ENCODE measurements at places on chromosomes 16 and 17.

DNA sequence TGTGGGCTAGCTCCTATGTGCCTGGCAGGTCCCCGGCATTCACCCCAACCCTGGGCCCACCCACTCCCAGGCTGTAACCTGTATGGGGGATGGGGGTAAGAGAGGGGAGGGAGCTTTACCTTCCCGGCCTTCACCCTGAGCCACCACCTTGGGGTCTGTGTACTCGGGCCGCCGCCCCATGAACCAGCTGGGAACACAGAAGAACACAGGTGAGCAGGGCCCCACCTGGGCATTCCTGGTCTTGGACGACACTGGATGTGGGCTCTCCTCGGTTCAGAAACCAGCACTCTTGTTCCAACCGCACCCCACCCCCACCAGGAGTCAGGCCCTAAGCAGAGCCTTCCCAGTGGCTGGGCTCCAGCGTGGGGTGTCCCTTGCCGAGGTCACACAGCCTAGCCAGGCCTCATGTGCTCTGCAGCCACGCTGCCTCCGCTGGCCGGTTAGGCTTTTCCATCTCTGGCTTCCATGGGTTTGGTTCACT is 18.8 kb downstream of the B9D1 start:
- DNase-seq, result no peak
- H3K36me3 ChIP-seq, result no peaks in the 10 kb centered on the region
- no peaks in the 10 kb centered on the region for H3K27me3 ChIP-seq
- H3K4me1 ChIP-seq, result peaks cover 12% of the 10 kb centered on the region

DNA sequence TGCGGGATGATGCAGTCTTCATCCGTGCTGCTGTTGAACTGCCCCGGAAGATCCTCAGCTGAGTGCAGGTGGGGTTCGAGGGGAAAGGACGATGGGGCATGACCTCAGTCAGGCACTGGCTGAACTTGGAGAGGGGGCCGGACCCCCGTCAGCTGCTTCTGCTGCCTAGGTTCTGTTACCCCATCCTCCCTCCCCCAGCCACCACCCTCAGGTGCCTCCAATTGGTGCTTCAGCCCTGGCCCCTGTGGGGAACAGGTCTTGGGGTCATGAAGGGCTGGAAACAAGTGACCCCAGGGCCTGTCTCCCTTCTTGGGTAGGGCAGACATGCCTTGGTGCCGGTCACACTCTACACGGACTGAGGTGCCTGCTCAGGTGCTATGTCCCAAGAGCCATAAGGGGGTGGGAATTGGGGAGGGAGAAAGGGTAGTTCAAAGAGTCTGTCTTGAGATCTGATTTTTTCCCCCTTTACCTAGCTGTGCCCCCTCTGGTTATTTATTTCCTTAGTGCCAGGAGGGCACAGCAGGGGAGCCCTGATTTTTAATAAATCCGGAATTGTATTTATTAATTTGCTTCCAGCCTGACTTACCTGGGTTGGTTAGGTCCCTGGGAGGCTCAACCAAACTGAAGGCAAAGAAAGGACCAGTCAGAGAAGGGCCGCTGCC is 5.8 kb downstream of the TRAF4 start:
- DNase-seq, result no peak
- H3K36me3 ChIP-seq, result no peaks in the 10 kb centered on the region
- H3K27me3 ChIP-seq, result no peaks in the 10 kb centered on the region

- no peaks in the 10 kb centered on the region for H3K27me3 ChIP-seq
- no peaks in the 10 kb centered on the region for H3K4me1 ChIP-seq
- no peak overlapping the region for H3K27ac ChIP-seq
Observed at GRCh38 chr16:27169511-27170071, 33.7 kb upstream of the KDM8 start.

DNA sequence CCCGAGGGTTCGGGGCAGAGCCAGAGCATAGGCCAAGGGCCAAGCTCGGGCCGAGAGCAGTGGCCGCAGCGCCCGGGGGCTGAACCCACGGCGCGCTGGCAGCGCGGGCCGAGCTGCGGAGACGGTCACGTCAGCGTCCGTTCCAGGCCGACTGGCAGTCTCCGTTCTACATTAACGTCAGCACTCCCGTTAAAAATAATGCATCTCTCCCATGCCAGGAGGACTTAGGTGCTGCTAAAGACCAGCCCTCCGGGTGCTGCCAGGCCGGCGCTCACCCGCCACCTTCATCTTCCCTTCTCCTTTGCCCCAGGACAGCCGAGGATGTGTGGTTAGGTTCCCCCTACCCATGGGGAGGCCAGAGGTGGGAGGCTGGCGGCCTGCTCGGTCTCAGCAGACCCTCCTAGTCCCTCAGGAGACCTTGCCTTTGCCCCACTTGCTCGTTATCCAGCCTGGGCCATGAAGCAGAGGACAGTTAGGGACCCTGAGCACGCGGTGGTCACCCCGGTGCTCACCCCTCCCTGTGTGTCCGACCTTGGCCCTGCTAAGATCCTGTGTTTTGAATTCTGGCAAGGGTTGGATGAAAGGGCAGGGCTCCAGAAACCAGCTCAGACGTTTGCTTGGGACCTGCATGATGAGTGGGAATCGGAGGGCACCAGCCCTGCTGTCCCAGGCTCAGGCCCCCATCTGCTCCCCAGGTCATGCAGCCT is 572 bp downstream of the MPG start:
- peaks cover 42% of the 10 kb centered on the region for H3K4me1 ChIP-seq
- no peaks in the 10 kb centered on the region for H3K36me3 ChIP-seq
- no peak for DNase-seq
- H3K4me3 ChIP-seq, result peak overlapping the region; percentile 81
